ENCODE measurements at places on chromosomes 16 and 17.

- no peak for DNase-seq
Observed at GRCh38 chr16:75023009-75023408, 24.2 kb downstream of the ZNRF1 start.

DNA sequence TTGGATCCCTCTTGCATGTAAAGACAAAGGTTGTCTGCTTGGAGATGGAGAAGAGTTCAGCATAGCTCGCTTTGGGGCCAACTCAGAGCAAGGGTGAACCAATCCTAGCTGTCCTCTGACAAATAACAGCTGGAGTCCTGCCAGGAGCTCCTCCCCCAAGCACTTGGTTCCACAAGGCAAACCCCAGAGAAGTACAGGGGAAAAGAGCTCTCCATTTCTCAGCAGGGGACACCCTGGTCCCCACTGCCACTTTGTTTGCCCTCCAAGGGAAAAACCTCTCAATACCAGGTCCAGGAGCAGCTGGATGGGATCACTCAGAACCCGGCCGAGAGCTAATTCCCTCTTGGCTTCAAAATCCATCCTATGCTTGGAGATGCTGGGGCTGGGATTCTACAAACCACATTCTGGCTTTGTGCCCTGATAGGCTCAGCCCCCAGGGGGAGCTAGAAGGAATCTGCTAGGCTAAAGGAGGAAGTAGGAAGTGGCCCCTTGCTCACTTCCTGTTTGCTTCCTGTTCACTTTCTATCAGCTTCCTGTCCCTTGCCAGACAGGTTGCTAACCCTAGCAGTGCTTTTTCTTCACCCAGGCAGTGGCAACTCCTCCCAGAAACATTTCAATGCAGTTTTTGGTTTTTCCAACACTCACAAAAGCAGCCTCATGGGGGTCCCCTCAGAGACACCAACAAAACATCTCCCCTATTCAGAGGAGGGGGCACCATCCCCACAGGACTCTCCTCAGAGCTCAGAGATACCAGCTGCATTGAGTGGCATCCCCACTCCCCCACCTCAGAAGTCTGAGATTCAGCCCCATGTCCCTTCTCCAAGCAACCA lies 30.7 kb downstream of the CDRT4 start:
- peak; percentile 62 for DNase-seq

GRCh38 chr16:3486506-3487215 lies 8.6 kb downstream of the C16orf90 start:
- no peak for DNase-seq

GRCh38 chr17:37643118-37643766 lies at the start of gene DDX52:
TSS of gene DDX52 (minus strand) at chr17:37643446. CDS start at chr17:37643420, 26 bp downstream.
- peak; percentile 93 for DNase-seq

DNA sequence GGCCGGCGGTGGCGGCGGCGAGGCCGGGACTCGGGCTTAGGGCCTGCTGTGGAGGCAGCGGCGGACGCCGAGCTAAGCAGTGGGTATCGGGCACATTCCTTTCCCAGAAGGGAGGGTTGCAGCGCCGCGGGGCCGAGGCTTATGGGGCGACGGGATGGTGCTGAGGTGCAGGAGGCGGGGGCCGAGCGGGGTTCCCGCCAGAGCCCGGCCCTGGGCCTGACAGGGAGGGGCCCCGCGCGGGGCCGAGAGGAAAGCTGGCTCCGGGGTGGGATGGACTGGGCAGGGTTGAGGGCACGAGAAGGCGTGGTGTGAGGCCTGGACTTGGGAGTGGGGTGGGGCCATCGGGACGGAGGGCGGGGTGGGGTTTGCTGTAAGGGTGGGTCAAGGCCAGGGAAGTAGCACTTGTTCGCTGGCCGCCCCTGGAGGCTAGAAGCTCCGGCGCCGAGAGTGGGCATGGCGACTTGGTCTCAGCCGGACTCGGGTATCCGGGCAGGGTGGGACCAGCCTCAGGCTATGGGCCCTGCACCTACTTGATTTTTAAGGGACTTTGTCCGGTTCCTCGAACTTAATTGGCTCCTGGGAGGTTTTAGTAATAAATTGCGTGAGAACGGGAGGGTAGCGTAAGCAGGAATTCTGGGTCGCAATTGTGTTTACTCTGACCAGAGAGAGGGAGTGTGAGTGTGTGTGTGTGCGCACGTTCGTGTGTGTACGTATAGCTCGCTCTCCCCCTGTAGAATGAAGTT lies 396 bp downstream of the NFE2L1 start:
- DNase-seq = peak; percentile 89

DNA sequence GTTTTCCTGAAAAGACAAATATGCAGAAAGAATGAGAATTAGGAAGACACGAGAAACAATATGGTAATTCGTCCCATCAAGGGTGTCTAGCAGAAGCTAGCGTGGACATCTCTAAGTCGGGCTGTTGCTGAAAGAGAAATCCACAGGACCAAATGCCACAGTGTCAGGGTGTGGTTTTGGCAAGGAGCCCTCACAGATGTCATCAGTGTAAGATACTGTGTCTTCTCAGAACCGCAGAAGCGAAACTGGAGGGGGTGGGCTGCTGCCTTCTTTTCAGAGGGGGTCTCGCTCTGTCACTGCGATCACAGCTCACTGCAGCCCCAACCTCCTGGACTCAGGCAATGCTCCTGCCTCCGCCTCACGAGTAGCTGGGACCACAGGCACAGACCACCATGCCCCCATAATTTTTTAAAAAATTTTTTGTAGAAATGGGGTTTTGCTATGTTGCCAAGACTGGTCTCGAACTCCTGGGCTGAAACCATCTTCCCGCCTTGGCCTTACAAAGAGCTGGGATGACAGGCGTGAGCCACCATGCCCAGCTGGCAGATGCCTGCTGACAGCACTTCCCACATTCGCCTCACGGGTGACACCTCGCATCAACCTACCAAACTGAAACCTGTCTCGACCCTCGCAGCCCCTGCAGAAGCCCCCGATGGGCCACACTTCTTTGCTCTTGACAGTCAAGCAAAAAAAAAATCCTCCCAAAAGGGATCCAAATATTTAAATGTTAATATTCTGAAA lies 26.2 kb downstream of the TRAP1 start:
- peak; percentile 46 for DNase-seq

- no peak for DNase-seq
Observed at GRCh38 chr17:19440421-19440820, 29.4 kb downstream of the RNF112 start.

DNA sequence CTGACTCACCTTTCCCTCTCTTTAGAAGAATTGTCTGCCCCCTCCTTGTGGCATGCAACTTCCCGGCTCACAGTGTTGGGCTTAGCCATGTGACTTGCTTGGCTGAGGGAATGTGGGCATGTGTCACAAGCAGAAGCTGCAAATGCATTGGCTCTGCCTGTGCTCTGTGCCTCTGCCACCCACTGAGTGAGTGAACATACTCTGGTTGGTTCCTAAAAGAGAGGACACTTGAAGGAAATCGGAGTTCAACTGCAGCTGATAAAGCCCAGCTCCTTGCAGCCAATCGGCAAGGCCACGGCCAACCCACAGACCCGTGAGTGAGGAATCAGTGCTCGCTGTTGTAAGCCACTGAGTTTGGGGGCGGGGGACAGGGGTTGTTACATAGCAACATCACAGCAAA lies 10.9 kb upstream of the GINS2 start:
- DNase-seq = no peak

GRCh38 chr17:55463600-55463999 lies 42.0 kb upstream of the MMD start:
- DNase-seq = no peak

GRCh38 chr17:29050176-29050575 lies 7.2 kb downstream of the PIPOX start:
- no peak for DNase-seq

GRCh38 chr17:56074361-56074890 lies 78.8 kb upstream of the ANKFN1 start:
- DNase-seq = no peak

DNA sequence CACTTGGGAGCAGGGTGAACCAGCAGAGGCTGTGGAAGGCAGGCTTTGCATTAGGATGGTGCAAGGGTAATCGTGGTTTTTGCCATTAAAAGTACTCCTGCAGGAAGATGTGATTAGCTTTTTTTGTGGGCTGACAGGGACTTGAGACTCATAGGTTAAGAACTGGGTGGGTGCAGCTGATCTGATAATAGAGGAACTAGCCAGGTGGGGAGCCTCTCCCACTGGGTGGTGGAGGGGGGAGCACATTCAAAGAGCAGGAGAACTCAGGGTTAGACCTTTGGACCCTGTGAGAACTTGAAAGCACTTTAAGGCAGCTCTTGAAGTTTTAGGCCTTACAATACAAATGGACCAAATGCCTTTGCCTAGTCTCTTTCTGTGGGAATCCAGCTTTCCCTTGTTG lies 32.4 kb downstream of the CCL4 start:
- DNase-seq = no peak

DNA sequence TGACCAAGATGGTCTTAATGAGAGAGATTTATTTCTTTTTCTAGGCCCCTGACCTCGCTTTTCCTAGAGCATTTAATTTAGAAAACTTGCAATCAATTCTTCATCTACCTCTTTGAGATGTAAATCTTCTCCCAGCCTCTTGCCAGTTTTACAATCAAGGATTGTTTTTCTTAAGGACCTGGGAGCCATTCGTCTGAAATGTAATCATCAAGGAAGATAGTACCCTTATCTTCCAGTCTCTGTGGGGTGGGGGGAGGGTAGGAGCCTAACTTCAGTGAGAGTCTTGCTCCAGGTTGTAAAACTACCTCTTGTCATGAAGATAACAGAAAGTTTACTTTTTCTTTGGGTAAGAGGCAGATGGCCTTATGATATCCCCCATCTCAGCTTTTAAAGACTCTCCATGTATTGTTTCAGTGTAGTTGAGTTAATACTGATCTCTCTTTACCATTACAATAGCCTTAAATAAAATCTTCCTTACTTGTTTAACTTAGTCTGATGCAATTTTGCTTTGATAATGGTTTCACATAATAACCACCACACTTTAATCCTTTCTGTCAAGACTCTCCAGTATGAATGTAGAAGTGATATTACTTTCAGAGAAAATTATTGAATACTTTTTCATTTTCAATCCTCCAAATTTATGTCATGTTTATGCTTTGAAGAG lies 110.2 kb upstream of the CPHXL start:
- peak; percentile 61 for DNase-seq

GRCh38 chr16:19939553-19939952 lies 54.9 kb upstream of the GPRC5B start:
- no peak for DNase-seq

DNA sequence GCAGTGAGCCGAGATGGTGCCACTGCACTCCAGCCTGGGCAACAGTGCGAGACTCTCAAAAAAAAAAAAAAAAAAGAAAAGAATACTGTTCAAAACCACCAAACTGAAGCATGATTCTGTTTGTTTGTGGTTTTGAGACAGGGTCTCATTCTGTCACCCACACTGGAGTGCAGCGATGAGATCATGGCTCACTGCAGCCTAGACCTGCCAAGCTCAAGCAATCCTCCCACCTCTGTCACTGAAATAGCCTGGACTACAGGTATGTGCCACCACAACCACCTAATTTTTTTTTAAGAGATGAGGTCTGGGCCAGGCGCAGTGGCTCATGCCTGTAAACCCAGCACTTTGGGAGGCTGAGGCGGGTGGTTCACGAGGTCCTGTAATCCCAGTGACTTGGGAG lies 4.3 kb downstream of the SUMO2 start:
- no peak for DNase-seq

- no peak for DNase-seq
Observed at GRCh38 chr16:5041600-5042133, 7.9 kb upstream of the NAGPA start.

- DNase-seq = peak; percentile 89
Observed at GRCh38 chr16:67199011-67199807, at the start of gene ELMO3. TSS of gene ELMO3 (plus strand) at chr16:67199131. CDS start at chr16:67199327, 196 bp downstream.

- DNase-seq = no peak
Observed at GRCh38 chr17:9544221-9544620, 31.4 kb downstream of the STX8 start.

DNA sequence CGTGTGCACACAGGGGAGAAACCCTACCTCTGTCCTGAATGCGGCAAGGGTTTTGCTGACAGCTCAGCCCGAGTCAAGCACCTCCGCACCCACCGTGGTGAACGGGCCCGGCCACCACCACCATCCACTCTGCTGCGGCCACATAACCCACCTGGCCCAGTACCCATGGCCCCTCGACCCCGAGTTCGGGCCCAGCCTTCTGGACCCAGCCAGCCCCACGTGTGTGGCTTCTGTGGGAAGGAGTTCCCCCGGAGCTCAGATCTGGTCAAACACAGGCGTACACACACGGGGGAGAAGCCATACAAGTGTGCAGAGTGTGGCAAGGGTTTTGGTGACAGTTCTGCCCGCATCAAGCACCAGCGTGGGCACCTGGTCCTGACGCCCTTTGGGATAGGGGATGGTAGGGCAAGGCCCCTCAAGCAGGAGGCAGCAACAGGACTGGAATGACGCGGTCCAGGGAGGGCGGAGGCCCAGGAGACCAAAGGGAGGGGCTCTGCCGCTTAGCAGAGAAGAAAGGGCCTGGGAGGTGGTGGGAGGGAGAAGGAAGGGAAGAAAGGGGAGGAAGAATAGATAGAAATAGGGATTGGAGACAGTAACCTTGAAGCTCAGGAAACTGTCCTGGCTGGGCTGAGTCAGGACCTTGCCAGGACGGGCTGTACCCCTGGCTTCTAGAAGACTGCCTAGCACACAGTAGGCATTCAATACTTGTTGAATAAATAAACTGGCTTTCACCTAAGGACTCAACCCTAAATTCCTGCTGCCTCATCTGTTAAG lies 3.6 kb downstream of the ZNF48 start:
- DNase-seq = no peak

GRCh38 chr17:58630883-58631522 lies 60.8 kb downstream of the TEX14 start:
- peak; percentile 73 for DNase-seq

GRCh38 chr17:12007466-12007865 lies 10.2 kb upstream of the ZNF18 start:
- DNase-seq = no peak

- no peak for DNase-seq
Observed at GRCh38 chr16:872436-873242, 72.1 kb upstream of the GNG13 start.
